ENCODE measurements at places on chromosomes 13 and 19.

- no peak for DNase-seq
Observed at GRCh38 chr19:38543807-38544568, 73.8 kb downstream of the MAP4K1 start.

- DNase-seq = no peak
Observed at GRCh38 chr19:4108767-4109625, 14.9 kb downstream of the MAP2K2 start.

DNA sequence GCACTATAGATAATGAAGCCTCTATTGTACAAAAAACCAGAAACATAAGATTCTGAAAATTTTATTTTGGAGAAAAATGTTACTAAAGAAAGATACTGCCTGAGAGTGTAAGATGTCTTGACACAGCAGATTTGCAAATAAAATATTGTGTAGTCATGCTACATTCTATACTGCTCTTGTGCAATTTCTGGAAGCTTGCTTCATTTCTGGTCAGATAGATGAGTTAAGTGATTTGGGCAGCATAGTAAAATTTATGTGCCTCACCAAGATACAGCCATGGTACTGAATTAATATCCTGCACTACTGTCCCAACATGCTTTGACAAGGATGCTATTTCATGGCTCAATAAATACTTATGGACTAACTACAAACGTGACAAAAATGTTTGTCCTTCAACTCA is 55.1 kb upstream of the STARD13 start:
- DNase-seq = no peak

GRCh38 chr19:35208121-35208520 is 20.4 kb downstream of the FAM187B start:
- DNase-seq = no peak

DNA sequence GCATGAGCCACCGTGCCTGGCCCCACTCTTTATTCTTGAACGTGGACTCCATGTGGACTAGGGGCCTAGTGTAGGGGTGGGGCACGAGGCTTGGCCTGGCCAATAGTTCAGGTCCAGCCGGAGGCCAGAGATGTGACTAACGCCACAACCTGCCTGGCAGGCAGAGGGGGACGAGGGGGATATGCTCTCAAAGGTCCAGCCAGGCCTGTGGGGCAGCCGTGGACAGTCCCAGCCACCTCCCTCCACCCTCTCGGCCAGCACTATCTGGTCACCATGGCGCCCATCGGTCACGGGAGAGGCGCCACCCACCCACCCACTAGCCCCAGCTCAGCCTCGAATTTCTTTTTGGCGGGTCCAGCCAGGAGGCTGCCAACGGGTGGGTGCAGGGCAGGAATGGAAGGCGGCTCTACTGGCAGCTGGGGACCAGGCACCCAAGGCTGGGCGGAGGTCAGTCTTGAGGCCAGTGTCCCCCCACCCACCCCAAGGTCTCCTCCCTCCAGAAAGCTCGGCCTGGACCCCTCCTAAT is 2.2 kb upstream of the CERS1 start:
- DNase-seq = no peak

- no peak for DNase-seq
Observed at GRCh38 chr13:76223565-76223964, 587.4 kb downstream of the LMO7 start.

GRCh38 chr13:34250151-34250670 is 432.3 kb downstream of the RFC3 start:
- no peak for DNase-seq

- DNase-seq = no peak
Observed at GRCh38 chr13:24250376-24251057, 58.9 kb upstream of the C1QTNF9 start.

- DNase-seq = no peak
Observed at GRCh38 chr13:26095846-26096610, 44.2 kb upstream of the SHISA2 start.

DNA sequence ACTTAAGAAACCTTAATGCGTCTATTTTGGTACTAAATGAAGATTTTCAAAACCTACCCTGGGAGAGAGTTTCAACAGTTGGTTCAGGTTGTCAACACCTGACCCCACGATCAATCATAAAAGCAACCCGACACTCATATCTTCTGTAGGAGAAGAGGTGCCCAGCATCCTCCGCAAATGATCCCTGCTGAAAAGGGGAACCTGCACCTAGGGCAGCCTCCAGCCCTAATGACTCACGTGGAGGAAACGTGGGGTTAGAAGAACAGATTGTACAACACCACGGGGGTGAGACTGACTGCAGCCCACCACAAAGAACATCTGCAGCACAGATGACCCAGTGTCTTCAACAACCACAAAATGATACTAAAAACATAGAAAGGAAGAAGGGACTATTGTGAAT is 116.3 kb downstream of the RAB20 start:
- DNase-seq = no peak
